ENCODE measurements at places on chromosomes 6 and 20.

DNA sequence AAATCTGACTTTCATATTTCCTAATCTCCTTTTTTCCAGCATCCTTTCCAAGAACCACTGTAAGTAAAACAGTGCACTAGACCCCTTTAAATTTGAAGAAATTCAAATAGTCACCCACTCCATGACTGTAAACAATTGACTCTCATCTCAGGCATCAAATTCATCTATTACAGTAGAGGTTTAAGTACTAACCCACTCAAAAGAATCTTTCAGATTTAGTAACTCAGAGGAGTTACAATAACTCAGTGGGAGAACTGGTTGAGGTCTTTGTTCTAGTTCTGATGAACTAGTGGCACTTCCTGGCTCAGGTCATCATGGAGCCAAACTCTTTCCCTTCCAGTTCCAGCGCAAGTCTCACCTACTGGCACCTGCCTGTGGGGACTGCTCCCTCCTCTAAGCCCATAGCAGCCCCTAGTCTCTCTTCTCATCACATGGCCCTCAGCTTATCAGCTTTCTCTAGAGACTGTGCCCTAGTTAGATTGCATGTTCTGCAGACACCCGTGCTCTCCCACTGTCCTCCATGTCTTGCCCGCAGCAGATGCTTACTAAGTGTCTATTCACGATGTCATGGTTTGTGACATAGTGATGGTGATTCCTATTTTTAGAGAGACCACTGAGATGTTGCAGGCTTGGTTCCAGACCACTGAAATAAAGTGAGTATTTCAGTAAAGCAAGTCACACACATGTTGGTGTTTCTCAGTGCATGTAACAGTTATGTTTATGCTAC lies 196.2 kb downstream of the TBC1D7 start:
- no peak for DNase-seq

DNA sequence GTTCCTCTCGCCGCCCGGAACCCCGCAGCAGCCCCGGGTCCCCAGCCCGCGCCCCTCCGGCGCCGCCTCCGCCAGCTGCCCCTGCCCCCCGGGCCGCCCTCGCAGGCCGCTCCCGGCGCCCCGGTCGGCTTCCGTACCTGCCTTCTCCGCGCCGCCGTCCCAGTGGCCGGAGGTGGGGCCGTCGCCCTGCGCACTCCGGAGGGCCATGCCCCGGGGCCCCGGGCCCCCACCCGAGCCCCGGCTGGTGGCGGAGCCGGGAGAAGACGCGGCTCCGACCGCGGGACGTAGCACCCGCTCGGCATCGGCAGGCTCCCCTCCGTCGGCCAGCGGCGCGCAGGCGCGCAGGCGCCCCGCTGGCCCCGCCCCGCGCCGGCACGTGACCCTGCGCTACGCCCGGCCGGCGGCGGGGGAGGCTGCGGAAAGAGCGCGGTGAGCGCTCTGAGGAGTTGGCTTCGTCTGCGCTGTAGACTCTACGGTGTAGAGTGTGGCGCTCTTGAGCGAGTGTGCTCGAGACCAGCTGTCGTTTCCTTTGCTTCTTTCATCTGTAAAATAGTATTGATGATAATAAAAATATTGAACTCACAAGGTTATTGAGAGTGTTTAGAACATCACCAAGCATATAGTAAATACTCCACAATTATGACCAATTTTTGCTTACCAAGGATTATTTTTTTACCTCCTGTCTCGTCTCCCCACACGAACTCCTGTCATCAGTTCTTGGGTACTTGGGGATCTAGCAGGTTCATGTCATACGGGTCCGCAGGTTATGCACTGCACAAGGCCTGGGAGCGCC lies at the start of gene TBC1D20:
TSS of gene TBC1D20 (minus strand) at position 335 of the 793 bp plus-strand sequence. CDS start at position 207, 128 bp downstream.
- peak; percentile 69 for DNase-seq

- no peak for DNase-seq
Measured at GRCh38 chr20:35014537-35014936, 58.9 kb downstream of the MYH7B start.

DNA sequence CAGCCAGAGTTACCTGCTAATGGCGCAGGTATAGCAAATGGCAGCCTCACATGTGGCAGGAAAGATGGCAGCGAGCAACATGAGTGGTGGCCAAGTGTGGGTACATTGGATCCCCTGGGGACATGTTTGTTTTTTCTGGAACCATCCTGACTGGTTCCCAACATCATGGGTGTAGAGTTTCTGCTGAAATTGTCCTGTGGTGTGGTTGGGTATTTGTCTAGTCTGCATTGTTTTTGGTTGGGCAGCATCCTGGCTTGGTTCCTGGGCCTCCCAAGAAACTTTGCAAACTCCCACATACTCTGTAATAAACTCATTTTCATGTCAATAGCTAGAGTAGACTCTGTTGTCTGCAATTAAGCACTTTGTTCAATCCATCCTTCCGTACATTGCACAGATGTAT lies 282.6 kb downstream of the CDC5L start:
- DNase-seq: no peak

- DNase-seq: no peak
Measured at GRCh38 chr6:153989989-153990388, 49.1 kb upstream of the OPRM1 start.

DNA sequence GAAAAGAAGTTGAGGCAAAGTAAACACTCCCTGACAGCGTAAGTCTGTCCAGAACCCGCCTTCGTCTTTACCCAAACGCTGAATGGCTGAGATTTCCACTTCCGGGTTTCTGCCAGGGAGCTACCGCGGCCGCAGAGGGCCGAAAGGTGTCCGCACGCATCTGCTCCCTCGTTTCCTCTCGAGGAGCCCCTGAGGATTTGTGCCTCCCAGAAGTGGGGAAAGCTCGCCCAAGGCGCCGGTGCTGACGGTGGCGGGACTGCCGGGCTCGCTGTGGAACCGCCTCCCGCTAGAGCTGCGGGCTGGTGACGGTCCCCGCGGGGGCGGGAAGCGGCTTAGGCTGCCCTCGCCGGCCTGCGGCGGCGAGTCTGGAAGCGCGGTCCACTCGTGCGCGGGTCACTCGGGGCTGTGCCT lies 1760.2 kb upstream of the DEFB115 start:
- DNase-seq: no peak

DNA sequence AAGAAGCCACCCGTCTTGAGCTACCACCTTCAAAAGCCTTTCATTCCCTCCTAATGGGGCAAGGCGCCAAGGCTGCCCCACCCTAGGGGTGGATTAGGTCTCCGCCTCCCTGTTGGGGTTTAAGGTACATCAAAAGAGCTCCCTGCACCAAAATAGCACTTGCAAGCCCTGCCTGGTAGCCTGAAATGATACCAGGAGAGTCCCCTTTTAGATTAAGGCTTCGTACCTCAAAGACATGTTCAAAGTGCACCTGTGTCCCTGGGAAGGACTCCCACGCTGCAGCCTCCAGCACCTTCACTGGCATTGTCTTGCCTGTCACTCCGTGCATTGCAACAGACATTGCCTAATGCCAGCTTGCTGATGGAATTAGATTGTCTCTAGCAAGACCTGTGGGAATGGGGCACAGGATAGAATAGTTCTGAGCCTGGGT lies 15.7 kb upstream of the CDKN1A start:
- DNase-seq: no peak

GRCh38 chr6:7311176-7311575 lies 1.8 kb downstream of the SSR1 start:
- DNase-seq: no peak

DNA sequence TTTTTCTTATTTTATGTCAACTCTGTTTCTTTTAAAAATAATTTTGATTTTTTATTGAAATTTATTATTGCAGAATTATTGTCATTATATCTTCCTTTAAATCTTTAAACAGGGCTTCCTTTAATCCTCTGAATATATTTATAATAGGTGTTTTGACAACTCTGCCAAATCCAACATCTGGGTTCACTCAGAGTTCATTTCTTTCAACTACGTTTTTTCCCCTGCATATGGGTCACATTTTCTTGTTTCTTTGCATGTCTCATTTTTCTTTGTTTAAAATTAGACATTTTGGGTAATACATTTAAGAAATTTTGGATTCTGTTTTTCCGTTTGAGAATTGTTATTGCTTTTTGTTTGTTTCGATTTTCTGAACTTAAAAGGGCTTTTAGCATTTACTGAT lies 655.1 kb upstream of the CITED2 start:
- DNase-seq: no peak

- no peak for DNase-seq
Measured at GRCh38 chr6:135148889-135149288, 32.2 kb upstream of the MYB start.

Measured in activated CD4-positive, alpha-beta T cell treated with anti-CD3 and anti-CD28 coated beads for 24 hours (primary cell).